ENCODE measurements at places on chromosomes 5 and 9.

GRCh38 chr5:145887976-145888574 is 15.3 kb upstream of the GRXCR2 start:
- no peak for DNase-seq

DNA sequence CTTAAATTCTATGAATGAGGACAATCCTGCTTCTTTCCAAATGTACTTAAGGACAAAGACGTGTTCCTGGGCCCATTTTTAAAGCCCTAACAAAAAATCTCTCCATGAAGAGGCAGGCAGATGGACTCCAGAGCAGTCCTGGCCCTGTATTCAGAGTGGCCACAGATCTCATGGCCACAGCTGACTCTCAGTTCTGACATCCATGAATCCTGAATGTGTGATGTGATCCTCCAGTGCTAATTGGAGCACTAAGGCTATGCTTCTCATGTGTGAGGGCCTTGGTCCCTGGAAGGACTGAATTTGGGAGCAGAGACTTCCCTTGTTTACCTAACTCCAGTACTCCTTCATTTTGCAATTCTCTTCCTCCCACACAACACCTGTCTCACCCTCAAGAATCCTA is 373.0 kb downstream of the AGTPBP1 start:
- no peak for DNase-seq

- no peak for DNase-seq
These were observed 56.3 kb upstream of the DIRAS2 start for GRCh38 chr9:90698871-90699440.

DNA sequence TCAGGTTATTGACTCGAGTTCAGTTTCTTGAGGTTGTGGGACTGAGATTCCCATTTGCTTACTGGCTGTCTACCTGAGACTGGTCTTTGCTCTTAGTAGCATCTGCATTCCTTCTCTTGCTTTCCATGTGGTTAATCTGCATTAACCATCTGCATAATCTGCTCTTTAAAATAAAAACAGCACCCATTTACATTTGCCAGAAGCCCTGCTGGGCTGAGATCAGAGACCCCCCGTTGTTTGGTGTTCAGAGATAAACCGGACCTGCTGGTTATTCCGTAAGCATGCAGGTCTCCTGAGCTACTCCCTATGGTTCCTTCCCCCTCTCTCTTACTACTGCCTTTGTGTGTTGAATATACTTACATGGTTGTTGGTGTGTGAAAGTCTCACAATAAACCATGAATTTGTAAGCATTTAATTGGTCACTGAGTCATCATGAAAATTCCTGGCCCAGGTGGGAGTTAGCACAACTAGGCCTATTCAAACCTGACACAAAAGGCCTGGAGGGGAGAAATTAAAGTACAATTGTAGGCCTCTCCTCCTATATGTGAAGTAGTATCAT is 396.7 kb downstream of the MRPS30 start:
- no peak for DNase-seq

GRCh38 chr9:120662513-120662912 is 51.8 kb downstream of the MEGF9 start:
- no peak for DNase-seq

DNA sequence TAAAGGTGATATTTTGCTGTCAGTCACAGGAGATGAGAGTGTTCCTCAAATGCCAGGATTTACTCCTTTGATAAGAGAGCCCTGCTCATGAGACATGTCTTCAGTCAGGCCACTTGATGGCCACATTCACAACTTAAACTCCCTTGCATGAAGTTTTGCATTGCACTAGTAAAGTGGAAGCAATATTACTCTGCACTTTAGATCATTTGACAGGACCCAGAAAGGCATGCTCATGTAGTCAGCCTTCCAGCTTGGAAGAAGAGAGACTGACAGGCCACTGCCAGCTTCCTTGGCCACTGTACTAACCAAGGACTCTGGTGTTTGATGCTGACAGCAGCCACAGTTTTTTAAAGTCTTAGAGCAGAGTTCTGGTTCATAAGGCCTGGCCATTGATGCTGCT is 42.6 kb downstream of the NPR3 start:
- DNase-seq: no peak

- DNase-seq: no peak
These were observed 29.3 kb downstream of the SLC44A1 start for GRCh38 chr9:105273731-105274130.

DNA sequence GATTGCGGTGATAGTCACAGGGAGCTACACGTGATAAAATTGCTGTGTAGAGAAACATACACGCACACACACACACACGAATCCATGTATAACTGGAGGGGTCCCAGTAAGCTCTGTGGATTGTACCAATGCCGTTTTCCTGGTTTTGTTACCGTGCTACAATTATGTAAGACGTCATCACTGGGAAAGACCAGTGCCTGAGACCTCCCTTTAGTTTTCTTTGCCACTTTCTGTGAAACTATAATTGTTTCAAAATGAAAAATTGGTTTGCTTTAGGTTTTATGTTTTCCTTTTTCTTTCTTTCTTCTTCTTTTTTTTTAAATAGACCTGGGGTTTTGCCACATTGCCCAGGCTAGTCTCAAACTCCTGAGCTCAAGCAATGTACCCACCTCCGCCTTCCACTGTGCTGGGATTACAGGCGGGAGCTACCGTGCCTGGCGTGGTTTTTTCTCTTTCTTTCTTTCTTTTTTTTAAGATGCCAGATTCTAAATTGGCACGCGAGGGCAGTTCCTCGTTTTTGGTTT is 21.3 kb downstream of the OR2V2 start:
- DNase-seq: no peak

- no peak for DNase-seq
These were observed 524.5 kb downstream of the TMEM38B start for GRCh38 chr9:106218854-106219253.

GRCh38 chr5:96474073-96474472 is 41.0 kb upstream of the PCSK1 start:
- DNase-seq: no peak

DNA sequence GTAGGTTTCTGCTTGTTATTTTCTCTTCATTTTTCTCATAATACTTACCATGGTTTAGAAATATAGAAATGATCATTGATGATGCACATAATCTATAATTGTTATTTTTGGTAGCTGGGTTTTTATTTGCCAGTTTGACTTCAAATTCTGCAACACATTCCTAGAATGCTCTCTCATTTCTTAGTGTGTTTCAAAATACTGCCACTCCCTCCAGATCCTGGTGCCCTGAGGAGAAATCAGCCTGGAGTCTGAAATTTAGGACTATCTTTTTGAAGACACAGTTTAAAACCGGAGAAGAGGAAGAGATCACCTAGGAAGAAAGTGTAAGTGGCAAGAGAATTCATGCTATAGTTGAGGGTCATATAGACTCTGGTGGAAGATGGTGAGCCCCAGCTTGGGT is 57.5 kb downstream of the TAF11L14 start:
- no peak for DNase-seq

GRCh38 chr5:39376293-39376714 is 12.0 kb upstream of the C9 start:
- DNase-seq: no peak

GRCh38 chr5:148923023-148923422 is 96.6 kb downstream of the ADRB2 start:
- DNase-seq: no peak

DNA sequence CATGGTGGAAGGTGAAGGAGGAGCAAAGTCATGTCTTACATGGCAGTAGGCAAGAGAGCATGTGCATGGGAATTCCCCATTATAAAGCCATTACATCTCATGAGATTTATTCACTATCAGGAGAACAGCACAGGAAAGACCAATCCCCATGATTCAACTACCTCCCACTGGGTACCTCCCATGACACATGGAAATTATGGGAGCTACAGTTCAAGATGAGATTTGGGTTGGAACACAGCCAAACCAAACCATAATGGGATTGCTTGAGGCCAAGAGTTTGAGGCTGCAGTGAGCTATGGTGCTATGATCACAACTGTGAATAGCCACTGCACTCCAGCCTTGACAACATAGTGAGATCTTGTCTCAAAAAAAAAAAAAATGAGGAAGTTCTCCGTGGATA is 581.8 kb downstream of the TAF11L14 start:
- DNase-seq: no peak

DNA sequence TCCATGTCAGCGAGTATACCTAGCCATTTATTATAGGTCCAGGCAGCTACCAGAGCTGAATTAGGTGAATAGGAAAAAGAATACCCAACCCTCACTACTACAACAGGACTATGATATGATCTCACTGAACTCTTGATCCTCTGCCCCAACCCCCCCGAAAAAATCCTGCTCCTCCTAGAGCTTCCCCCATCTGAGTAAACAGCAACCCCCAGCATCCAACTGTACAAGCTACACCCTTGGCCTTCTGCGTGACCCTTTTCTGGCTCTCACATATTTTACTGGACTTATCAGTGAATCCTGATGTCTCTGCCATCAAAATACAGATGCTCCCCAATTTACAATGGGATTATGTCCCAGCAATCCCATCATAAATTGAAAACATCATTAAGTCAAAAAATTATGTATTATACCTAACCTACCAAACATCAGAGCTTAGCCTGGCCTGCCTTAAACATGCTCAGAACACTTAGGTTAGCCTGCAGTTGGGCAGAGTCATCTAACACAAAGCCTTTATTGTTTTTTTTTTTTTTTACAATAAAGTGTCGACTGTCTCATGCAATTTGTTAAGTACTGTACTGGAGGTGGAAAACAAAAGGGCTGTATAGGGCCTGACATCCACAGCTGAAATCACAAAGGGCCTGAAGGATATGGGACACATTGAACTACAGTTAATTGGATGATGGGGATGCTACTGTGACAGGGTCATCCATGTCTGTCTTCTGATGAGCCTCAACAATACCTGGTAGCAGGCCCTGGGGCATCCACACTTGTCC is 128.9 kb upstream of the ERCC6L2 start:
- no peak for DNase-seq

GRCh38 chr9:103804077-103804735 is 289.9 kb upstream of the SMC2 start:
- DNase-seq: no peak

DNA sequence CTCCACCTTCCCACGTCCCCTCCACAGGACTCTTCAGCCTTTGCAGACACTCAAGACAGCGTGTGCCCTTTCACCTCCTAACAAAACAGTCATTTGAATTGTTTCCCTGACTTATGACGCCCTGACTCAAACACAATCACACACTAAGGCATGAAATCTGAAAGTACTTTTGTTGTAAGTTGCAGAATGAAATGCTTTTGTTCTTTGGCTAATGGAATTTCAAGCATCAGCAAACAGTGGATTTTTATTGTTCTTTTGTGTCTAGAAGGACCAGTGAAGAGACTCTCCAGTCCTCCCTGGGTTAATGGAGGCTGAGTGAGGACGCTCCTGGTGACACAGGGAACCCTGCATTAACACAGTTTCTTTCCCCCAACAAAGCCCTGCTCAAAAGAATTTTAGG is 380.1 kb downstream of the CTNND2 start:
- DNase-seq: no peak

DNA sequence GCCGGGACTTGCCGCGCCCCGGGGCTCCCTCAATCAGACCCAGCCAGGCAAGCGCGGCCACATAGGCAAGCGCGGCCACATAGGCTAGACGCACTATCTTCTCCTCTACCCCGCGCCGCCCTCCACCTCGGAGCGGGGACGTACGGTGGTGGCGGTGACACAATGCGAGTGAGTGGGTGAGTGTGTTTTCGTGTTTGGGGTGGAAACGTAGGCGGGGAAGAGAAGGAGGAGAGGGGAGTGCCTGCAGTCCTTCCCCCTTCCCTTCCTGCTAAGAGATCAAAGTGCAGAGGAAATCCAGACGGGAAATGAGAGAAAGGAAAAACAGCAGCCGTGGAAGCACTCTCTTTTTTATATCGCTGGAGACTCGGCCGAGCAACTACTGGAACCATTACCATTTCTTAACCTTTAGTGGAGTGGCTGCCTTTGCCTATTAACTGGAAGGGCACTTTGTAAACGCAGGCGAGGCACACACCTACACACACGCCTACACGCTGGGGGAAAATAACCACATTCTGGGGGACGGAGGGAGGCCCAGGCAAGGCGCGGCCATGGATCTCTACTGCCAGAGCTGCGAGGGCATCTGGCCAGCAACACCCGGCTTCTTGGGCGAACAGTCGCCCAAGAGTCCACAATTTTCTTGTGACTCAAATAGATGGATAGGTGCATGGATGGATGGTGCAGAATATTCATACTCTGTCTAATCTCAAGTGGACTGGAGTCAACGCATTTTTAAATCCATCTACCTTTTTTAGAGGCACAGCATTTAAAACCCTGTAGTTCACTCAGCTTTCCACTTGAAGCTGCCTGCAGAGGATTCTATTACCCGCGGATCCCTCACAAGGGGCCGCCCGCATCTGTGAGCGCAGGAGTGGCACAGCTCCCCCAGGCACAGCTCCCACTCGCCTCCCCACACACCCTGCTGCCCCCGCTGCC is 2.1 kb downstream of the EDIL3 start:
- DNase-seq: no peak

DNA sequence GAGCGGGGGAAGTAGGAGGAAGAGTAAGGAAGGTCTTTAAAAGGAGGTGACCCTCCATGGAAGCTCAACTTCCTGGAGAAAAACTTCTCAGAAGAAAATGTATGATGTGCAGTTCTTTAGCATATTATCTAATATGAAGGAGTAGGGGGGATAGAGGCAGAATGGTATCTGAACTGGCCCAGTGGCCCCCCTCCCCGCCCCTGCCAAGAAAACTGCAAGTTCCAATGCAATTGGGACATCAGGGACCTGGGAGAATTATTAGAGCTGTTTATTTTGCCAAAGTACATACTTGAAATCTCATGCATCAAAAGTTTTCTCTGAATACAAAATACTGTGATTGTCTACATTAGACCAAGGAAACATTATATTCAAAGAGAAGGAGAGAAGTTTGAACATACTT is 40.6 kb upstream of the GAS1 start:
- no peak for DNase-seq

- no peak for DNase-seq
These were observed 56.9 kb downstream of the VCAN start for GRCh38 chr5:83528439-83528769.

DNA sequence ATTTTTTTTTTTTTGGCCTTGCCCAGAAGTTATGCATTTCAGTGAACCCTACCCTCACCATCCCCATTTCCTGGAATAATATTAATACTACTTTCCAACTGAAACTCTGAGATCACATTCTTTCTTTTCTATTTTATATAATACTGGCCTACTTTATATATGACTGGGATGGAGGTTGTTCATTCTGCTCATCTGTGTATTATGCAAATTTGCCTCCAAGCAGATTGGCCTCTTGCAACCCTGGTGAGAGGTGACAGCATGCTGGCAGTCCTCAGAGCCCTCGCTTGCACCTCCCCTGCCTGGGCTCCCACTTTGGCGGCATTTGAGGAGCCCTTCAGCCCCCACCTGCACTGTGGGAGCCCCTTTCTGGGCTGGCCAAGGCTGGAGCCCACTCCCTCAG is 35.4 kb downstream of the CDKN2A start:
- DNase-seq: no peak

GRCh38 chr5:149227168-149227826 is 44.4 kb upstream of the AFAP1L1 start:
- DNase-seq: no peak

DNA sequence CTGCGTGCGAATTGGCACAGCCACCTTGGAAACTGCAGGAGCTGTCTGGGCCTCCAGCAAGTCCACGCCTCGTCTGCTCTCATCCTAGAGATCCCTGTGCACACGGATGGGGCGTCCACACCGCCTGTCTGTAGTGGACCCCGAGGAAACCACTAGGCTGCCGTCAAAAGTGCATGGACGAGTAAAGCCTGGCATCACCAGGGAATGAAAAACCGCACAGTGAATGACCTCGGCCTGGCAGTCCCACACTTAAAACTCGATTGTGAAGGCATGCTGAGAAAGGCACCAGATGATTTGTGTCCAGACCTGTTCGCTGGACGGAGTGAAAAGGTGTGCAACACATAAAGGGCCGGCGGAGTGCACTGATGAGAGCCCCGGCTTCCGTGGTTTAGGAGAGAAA is 50.8 kb downstream of the MRPL36 start:
- DNase-seq: no peak

- DNase-seq: no peak
These were observed 298.4 kb downstream of the KCTD16 start for GRCh38 chr5:144469106-144469505.

Measured in NK-92 treated with Interleukin-12 subunit alpha and Interleukin-12 subunit beta, amount 100 ng/mL, for 24 hours (cell line).